Neural progenitor cell (in vitro differentiated cells): ENCODE measurements at places on chromosomes 1 and 21.

DNA sequence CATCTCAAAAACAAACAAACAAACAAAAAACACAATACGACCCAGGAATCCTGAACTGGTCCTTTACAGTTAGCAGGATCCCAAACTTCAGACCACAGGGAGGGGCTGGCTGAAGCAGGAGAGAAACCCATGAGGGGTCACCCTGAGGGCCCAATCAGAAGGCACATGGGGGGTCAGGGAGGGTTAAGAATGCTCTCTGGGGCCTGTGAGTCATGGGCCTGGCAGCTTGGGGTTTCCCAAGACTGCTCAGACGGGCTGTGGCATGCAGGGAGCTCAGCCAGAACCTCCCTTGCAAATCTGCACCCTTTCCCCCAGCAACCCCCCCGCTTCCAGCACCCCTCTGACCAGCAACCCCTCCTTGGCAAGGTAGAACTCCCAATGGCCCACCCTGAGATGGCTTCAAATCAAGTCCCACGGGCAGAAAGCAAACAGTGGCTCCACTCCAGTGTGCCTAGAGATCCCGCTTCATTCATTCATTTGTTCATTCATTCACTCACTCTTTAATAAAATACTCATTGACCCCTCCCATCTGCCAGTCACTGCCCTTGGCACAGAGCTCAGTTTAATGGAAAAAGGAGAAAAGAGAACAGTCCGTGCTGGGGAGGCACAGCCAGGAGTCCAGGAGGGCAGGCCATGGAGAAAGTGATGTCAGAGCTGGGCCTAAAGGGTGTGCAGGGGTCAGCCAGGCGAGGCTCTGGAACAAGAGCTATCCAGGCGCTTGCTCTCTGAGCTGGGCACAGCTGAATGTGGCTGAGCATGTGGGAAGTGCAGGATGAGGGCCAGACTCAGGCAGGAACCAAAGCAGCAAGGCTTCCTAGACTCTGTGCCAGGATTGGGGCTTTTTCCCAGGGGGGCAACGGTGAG, 8.2 kb downstream of the UQCRHL start:
- no peak for DNase-seq

DNA sequence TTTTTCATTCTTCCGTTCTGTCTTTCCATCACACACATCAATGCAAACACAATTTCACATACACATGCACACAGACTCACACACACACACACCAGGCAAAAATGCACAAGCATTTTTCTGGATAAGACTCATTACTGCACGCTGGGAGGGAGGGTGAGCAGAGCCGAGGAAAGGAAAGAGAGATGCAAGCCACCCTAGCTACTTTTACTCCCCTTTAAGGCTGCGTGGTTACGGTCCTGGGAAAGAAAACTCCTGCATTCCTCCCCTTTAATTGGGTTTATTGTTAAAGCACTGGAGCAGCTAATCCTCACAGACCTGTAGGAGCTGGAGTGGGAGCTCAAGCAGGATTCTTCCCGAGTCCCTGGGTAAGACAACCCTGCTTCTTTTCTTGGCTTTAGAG, at the start of gene CAMK1G:
TSS of gene CAMK1G (plus strand) at position 307 of the 400 bp plus-strand sequence. CDS start 11,270 bp downstream, outside the sequence.
- DNase-seq = peak; percentile 88

DNA sequence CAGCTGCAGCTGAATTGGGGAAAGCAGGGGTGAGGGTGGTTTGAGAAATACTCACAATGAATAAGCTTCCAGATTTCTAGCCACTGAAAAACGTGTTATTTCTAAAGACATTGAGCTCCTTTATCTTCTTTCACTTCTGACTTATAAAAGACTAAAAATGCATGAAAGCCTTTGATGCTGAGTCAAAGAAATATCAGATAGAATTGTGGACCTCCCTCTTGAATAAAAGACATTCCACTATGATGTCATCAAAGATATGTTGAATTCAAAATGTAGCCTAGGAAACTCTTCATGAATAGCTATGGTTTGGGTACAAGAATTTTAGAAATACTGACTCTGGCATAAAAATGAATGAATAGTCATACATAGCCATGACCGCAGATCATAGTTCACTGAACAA, 44.7 kb upstream of the COL24A1 start:
- DNase-seq = no peak

DNA sequence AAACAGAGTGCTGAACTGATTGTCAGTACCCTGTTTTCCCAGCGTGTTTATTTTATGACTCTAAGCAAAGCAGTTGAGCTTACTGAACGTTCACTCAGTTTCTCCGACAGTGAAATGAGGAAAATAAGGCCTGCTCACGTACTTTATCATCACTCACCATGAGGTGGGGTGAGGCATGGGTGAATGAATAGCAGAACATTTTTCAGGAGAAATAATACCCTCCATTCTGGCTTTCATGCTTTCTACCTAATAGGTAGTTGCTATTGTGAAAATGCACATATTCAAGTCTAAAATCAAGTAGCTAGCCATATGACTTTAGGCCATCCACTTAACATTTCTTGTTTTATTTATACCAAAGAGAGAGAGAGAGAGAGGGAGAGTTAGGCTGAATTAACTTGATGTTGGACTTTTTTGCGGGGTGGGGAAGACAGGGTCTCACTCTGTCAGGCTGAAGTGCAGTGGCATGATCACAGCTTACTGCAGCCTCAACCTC, 178.2 kb downstream of the VPS13D start:
- DNase-seq = no peak

- peak; percentile 37 for DNase-seq
Measured at GRCh38 chr1:62311473-62311943, 7.7 kb downstream of the KANK4 start.

DNA sequence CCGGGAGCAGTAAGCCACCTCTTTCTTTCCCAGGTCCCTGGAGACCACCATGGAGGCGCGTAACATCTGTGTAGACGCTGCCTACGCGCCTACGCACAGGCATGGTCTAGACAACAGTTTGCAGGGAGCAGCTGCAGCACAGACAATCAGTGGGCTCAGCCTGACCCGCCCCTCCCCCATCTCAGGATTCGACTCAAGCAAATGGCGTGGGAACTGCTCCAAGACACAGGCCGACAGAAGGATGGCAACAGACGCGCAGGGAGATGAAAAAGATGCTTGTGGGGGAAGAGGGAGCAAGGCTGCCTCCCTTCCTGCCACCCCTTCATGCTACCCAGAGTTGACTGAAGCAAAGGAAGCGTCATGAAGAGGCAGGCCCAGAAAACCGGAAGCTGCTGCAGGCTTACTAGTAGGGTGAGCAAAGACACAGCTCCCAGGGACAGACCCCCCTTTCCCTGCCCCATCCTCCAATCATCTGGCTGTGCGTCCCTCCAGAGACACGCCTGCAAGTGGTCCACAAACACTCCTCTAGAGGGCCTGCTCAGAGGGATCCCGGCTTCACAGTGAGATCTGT, 19.5 kb downstream of the STK40 start:
- peak; percentile 78 for DNase-seq

- DNase-seq = peak; percentile 48
Measured at GRCh38 chr1:86018283-86018923, 138.2 kb downstream of the COL24A1 start.

- no peak for DNase-seq
Measured at GRCh38 chr1:106254748-106255147, 801.7 kb upstream of the PRMT6 start.

- DNase-seq = peak; percentile 67
Measured at GRCh38 chr1:202210385-202210784, 16.8 kb downstream of the LGR6 start.

GRCh38 chr1:69992594-69992993, 212.8 kb downstream of the LRRC40 start:
- DNase-seq = no peak

DNA sequence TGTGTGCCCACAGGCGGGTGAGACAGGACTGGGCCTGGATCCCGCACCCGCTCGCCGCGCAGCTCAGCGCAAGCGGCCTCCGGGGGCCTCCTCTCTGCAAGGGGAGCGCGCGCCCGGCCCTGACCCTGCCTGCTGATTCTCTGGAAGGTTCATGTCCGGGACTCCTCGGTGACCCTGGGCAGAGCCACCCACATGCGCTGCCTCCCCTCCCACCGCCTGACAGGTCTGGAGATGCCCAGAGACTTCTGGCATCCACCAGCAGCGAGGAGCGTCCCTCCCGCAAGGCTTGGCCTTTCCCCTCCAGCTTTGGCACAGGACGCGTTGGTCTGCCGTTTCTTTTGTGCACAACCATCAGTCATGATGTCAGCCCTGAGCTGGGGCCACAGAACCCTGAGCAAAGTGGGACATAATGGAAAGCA, 42.0 kb upstream of the COL6A2 start:
- DNase-seq = no peak

DNA sequence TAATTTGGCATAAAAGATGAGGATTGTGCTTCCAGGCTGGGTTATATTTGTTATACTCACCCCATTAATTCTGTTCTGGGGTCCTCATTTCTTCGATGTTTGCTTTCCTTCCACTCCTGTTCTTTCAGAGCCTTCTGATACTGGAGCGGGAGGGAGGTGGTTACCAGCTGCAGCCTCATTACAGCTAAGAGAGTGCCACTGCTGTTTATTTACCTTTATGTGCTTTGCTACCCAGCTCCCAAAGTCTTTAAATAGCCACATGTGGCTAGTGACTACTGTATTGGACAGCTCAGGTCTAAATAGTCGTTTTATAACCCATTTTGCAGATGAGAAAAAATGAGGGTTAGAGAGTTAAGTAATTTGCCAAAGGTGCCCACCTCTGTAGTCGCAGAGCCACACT, 25.1 kb downstream of the PLEKHM2 start:
- DNase-seq = no peak

DNA sequence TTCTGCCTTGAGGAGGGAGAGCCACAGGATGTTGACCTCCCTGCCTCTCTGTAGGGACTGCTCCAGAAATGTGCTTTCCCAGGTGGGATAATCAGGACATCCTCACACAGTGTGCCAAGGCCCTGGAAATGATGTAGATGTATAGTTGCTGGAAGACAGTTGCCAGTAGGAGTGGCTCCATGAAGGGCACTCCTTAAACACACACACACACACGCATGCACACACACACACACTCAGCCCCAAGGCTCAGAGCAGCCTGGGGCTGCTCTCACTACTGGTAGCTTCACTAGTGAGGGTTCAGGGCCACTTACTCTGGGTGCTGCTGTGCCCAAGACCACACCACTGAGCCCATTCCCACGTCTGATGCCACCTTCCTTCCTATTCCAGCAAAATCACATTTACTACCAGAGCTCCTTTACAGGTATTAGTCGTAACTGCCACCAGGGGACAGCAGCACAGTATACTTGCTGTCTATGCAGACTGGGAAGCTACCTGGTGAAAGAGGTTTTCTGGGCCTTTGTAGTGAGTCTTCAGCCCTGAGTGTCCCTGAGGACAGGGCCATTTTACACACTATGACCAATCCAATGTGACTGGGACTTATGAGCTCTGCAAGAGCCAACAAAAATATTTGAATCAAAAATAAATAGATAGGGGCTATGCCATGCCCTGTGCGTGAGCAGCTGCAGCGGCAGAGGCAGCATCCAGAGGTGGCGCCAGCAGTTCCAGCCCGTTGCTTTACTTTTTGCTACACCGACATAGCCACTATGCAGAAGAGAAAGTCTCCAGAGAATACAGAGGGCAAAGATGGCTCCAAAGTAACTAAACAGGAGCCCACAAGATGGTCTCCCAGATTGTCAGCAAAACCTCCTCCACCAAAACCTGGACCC, 15.0 kb downstream of the CRNN start:
- no peak for DNase-seq

DNA sequence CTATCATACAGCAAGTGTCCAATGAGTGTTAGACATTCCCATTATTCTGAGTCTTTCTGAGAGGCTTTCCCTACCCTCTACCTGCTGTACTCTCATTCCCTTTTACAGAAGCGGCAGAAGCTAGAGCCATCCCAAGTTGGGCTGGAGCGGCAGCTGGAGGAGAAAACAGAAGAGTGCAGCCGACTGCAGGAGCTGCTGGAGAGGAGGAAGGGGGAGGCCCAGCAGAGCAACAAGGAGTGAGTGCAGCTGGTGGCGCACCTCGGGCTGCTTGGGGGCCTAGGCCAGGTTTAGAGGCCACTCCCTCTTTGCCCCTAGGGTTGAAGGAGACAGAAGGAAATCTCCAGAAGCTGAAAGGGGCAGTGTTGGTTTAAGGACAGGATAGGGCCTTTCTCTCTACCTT, 12.1 kb downstream of the CGN start:
- DNase-seq = no peak

DNA sequence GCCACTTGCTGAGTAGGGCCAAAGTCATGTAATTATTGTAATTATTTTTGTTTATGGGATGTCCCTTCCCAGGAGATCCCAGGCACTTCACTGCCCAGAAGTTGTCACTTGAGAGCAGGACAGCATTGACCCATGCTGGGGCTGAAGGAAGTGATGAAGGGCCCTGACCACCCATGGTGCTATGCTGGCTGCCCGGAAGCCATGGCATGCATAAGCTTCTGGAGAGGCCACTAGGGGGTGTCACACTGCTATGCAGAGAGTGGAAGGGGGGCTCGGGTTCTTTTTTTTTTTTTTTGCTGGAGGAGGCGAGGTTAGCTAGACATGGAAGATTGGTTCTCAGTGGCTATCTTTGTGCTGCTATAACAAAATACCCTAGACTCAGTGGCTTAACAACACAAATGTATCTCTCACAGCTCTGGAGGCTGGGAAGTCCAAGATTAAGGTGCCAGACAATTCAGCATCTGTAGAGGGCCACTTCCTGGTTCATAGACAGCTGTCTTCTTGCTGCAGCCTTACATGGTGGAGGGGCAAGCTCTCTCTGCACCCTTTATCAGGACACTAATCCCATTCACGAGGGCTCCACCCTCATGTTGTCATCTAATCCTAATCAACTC, 84.9 kb downstream of the CNIH3 start:
- DNase-seq = peak; percentile 71

GRCh38 chr1:244862354-244862698, 2.0 kb downstream of the HNRNPU start:
- no peak for DNase-seq

DNA sequence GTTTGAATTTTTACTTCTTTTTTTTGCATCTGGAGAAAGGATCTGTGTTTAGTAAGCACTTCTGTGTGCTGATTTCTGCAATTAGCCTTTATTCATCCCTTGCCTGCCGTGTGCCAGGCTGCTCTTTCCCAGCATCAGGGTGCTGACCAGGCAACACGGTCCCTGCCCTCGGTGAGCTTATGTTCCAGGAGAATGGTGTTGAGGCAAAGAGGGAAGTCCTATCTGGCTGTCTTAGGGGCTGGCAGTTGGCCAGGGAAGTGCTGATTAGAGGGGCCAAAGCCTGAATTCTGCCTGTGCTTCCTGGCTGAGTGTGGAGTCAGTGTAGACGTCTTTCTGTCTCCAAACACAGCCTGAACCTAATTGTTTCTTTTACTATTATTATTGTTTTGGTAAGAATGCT, 187.1 kb downstream of the CAMTA1 start:
- no peak for DNase-seq
